ENCODE measurements at places on chromosomes 16 and 17.

- DNase-seq, result no peak
Measured at GRCh38 chr17:61662741-61663140, 71.7 kb upstream of the NACA2 start.

- peak; percentile 45 for DNase-seq
Measured at GRCh38 chr17:71237903-71238538, 882.8 kb upstream of the SOX9 start.

- DNase-seq, result peak; percentile 30
Measured at GRCh38 chr17:69320210-69320907, 6.6 kb downstream of the ABCA5 start.

DNA sequence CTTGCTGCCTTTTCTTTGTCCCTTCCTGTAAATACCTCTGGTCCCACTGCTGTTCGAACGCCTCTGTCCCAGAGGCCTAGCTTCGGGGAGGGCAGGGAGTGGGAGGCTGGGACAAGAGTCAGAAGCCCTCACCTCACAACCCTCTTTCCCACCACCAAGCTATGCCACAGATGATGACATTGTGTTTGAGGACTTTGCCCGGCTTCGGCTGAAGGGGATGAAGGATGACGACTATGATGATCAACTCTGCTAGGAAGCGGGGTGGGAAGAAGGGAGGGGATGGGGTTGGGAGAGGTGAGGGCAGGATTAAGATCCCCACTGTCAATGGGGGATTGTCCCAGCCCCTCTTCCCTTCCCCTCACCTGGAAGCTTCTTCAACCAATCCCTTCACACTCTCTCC, 10.4 kb downstream of the ARRB2 start:
- DNase-seq, result no peak

GRCh38 chr16:68276223-68276622, 11.9 kb downstream of the SLC7A6 start:
- DNase-seq, result no peak

- no peak for DNase-seq
Measured at GRCh38 chr16:71430744-71431143, 11.1 kb downstream of the TLE7 start.

DNA sequence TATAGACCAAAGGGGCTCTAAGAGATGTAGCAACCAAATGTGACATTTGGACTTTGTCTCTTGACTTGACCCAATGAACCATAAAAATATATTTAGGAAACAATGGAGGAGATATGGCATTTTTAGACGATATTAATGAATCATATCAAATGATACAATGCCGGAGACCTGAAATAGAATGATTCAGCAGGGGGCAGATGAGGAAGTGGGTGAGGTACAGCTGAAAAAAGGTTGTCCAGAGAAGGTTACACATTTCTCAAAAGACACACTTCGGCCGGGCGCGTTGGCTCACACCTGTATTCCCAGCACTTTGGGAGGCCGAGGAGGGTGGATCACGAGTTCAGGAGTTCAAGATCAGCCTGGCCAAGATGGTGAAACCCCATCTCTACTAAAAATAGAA, 16.5 kb upstream of the SNN start:
- no peak for DNase-seq

GRCh38 chr17:65259281-65259680, 122.1 kb downstream of the RGS9 start:
- no peak for DNase-seq

DNA sequence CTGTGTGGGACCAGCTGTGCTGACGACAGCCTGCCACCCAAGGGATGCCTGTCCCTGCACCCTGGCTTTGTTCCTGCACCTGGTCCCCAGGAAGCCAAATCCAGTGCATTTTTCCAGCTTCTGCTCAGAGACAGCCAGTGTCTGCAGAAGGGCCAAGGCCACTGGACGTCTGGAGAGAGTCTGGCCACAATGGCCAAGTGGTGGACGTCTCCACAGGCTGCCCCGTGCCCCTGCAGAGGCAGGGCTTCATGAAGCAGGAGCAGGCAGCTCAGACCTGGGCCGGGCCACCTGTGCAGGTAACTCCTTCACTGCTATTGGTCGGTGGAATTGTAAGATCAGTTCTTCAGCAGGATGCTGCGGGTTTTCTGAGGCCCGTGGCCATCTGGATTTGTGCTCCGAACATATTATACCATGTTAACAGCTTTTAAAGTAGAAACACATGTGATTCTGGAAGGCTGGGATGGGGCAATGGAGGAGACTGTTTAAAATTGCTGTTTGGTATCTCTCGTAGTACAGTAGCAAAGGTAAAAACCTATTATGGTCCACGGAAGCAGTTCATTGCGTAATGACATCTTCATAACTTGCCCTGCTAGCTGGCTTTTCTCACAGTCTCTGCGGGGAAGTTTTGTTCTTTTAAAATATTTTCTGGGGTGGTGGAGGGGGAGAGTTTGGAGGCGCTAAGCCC, 185.3 kb downstream of the CCDC182 start:
- DNase-seq, result no peak

DNA sequence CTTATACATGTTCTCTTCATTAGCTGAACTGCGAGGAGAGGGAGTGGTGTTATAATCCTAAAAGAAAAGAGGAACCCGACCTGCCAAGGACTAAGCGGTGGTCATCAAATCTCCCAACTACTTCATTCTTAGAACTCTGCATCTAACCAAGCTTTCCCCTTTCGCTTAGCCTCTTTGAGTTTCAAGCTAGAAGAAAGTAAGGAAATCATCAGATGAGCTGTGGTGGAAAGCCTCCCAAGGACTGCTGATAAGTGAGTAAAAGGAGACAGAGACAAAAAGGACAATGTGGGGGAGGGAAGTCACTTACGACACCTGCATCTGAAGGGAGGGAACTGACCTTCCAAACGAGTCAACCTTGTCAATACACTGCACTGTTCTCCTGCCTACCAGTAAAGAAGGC, 121.3 kb downstream of the TRIM37 start:
- DNase-seq, result no peak

DNA sequence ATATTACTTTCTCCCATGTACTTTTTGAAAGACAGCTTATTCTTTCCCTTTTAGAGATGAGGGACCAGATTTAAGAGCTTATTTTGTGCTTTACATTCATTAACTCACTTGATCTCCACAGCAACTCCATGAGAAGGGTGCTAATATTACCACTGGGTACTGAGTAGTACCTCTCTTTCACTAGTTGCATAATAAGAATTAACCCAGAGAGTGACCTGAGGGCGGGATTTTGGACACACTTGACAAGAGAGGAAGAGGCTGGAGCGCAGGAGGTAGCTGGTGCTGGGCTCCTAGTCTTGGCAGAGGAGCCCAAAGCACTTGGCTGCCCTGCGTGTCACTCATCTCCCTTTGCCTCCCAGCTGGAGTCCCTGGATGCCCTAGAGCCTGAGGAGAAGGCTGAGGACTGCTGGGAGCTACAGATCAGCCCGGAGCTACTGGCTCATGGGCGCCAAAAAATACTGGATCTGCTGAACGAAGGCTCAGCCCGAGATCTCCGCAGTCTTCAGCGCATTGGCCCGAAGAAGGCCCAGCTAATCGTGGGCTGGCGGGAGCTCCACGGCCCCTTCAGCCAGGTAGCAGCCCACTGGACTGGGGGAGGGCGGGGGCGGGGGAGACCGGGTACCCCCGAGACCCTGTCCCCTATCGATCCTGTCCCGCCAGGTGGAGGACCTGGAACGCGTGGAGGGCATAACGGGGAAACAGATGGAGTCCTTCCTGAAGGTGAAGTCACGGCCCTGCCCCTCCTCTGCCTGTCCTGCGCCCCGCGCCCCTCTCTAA, 1.7 kb upstream of the MAZ start:
- DNase-seq, result no peak

DNA sequence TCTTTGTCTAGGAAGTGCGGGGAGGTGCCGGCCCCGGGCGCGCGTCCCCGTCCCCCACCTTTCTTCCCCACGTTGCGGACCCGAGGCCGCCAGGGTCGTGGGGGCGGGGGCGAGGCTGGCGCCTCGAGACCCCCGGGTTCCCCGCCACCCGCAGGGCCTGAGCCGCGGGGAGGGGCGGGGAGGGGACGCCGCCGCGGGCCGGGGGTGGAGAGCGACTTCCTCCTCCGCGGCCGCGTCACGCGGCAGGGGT, 1.8 kb upstream of the ACTG1 start:
- DNase-seq, result no peak

GRCh38 chr17:44280392-44280937, 12.5 kb upstream of the SLC4A1 start:
- no peak for DNase-seq

DNA sequence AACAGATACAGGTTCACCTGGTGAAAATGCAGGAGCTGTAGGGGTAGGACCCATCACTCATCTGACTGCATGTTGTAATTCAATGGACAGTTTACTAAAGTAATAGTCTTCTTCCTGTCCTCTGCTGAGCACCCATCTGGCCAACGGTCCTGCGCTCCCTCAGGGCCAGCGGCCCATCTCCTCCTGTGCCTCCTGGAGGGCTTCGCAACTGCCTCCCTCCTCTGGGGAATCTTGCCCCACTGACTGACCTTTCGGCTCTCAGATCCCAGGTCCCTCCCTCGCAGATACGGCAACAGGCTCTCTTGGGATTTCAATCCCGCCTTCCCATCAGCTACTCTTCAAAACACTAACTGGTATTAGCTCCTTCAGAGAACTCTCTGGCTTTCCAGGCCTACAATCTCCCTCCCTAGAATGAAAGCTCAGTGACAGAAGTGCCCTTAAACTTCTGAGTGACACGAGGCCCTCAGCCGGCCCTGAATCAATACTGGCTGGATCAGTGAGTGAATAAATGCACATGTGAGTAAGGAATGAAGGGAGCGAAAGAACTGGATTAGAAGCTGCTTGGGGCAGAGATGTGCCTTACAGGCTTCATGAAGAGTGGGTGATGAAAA, 1.3 kb downstream of the PEMT start:
- no peak for DNase-seq

GRCh38 chr17:74334393-74335039, 8.5 kb downstream of the KIF19 start:
- DNase-seq, result no peak

DNA sequence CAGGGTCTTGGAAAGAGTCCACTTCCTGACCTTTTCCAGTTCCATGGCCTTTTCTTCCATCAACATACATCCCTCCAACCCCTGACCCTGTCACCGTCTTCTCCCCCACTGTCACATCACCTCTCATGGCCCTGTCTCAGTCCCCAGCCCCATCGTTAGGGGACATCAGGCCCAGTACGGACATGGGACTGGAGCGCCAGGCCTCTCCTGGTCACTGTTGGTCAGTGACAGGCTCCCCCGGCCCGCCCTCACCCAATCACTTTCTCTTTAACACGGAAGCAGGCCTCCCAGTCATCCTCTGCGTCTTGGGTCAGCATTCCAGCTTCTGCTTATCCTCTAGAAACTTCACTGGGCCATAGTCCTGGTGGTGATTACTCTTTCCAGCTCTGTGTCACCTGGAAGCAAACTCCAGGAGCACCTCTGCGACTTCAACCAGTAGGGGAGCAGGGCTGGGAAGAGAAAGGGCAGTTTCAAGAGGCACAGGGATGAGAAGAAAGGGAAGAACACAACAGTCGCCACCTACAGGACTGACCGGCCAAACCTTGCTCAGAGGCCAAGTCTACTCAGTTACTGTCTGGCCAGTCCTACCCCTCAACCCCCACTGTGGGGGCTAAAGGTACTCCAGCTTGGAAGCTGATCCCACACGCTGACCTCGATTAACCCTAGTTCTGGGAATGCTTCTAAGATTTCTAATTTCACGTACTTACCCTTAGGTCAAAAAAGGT, 15.9 kb upstream of the ICAM2 start:
- no peak for DNase-seq

DNA sequence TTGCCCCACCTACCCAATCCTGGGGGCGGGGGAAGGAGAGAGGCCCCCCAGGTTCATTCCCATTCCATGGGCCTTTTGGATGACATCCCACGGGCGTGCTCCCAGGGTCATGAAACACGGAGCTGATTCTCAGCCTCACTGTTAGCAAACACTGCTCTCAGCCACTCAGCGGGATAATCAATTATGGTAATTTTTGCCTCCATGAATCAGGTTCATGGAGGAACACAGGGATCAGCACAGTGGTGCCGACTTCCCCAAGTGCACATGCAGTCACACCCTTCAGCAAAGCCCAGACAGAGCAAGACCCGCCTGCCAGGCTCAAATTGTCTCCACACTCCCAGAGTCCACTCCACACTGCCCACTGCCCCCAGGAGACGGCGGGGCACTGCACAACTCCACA, 164.6 kb downstream of the ENGASE start:
- no peak for DNase-seq

DNA sequence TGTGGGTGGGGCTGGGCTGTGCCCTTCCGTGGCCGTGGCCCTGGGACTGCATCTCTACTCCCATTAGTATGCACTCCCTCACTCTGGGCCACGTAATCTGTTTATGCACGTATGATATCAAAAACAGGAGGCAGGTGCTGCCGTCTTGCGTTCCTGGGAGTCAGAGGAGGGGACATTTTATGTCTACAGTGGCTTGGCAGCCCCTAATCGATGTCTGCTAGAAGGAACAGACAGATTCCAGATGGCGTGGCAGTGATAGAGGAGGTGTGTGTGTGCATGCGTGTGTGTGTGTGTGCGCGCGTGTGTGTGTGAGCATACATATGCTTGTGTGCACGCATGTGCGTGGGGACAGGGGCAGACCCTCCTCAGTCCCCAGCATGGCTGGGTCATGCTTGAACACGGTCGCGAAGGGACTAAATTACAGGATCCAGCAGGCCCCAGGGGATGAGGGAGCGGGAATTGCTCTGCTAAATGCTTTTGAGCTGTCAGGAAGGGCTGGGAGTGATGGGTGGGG, 44.7 kb downstream of the SREBF1 start:
- DNase-seq, result no peak

- no peak for DNase-seq
Measured at GRCh38 chr16:69031877-69032301, 73.6 kb upstream of the HAS3 start.

DNA sequence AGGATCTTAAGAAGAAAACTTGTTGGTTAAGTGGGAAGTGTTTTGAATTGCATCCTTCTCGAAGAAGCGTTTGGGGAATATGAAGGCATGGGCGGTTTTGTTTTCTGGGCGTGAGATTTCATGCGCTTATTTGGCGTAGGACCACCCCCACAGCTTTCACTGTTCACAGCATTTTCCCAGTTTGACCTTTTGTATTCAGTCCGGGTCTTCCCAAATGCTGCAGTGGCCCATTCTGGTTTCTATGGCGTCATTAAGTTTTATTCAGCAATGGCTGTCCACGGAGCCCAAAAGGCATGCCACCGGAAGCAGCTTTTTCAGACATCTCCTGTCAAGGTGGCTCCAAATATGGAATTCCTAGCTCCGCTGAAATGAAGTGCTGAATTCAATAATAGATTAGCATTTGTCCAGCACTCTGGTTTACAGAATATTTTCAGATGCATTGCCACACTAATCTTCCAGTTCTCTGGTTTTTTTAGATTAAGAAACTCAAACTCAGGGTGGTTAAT, 90.6 kb upstream of the FBXO47 start:
- no peak for DNase-seq
